ENCODE measurements at places on chromosomes 2 and 18.

DNA sequence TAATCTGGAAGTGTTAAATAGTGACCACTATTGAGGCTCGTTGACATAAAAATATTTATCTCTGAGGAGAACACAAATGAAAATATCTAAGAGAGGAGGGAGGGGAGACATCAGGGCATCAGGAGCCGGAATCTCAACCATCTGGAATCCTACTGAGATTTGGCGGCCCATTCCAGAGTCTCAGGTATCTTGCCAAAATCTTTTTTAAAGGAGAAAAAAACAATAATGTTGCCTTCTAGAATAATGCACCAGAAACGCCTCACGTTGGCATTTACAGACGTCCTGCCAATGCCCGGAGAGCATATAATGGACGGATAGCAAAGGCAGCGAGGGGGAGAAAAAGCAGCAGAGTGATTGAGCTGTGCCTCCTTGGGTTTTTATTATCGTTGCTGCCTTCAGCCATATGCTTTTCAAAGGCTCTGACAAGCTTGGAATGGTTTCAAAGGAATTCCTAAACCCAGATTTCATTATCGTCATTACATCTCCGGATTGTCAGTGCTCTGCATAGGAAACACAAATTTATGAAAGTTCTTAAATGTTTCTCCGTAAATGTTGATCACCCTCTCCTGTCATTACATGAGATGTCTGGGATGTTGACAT, 30.9 kb upstream of the EGR4 start:
- no peak for DNase-seq

DNA sequence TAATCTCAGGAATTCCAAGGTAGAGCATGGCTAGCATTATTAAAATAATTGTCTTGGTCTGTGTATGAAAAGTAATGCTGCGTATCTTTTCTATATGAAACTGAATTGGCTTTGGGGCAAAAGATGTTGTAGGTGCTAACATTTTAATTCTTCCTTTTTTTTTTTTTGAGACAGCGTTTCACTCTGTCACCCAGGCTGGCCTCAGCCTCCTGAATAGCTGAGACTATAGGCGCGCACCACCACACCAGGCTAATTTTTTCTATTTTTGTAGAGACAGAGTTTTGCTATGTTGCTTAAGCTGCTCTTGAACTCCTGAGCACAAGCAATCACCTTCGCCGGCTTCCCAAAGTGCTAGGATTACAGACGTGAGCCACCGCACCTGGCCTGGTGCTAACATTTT, 172.6 kb upstream of the STON1 start:
- no peak for DNase-seq

DNA sequence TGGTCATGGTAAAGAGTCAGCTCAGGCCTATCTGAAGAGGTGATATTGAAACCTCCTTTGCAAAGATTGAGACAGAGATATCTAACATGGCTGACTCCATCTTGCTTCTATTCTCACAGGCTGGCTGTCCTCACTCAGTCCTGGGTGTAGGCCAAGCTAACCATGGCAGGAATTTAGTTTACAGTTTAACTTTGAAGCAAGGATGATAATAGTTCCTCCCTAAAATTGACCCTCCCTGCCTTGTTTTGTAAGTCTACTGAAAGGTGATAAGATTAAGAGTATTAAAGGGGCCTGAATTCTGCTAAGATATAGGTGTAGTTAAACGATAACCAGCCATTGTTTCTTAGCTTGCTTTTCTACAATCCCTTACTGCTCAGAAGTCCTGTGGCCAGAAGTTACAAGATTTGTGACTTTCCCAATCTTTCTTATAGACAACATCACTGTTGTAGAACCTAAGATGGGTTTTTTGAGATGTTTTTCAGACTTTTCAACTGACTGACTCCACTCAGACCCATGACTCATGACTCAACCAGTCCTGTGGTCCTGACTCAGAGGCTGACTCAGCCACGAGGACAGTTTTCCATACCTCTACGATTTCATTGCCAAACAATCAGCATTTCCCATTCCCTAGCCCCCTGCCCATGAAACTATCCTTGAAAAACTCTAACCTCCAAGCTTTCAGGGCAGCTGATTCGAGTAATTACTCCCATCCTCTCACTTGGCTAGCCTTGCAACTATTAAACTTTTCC, 195.7 kb upstream of the SESTD1 start:
- DNase-seq, result peak; percentile 95

- no peak for DNase-seq
Measured at GRCh38 chr2:11767779-11768178, 21.3 kb downstream of the LPIN1 start.

DNA sequence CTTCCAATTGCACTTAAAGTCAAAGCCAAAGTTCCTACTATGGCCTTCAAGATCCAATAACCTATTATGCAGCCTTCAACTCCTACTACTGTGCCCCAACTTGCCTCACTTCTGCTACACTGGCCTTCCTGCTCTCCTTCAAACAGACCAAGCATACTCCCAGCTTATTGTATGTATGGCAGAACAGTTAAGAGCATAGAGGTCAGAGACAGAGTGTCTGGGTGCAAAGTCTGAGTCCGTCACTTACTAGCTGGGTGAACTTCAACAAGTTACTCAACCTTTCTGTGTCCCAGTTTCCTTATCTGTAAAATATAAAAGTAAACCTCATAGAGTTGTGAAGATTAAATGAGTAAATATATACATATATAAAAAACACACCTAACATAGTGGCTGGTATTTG, 37.2 kb downstream of the YES1 start:
- DNase-seq, result no peak

DNA sequence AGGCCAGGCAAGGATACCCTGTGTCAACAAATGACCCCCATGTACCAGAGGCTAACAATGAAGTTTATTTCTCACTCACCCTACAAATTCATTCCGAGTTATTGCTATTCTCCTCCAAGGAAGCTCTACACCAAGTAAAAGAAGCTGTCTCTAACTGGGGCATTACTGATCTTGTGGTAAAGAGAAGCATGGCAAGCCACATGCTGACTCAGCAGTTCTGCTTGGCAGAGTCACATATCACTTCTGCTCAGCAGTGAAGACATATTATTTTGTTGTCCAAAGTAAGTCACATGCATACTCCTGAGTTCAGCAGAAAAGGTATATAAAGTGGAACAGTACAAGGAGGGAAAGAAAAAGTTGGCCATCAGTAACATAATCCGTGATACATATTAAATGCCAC, 315.8 kb downstream of the GULP1 start:
- DNase-seq, result peak; percentile 67

DNA sequence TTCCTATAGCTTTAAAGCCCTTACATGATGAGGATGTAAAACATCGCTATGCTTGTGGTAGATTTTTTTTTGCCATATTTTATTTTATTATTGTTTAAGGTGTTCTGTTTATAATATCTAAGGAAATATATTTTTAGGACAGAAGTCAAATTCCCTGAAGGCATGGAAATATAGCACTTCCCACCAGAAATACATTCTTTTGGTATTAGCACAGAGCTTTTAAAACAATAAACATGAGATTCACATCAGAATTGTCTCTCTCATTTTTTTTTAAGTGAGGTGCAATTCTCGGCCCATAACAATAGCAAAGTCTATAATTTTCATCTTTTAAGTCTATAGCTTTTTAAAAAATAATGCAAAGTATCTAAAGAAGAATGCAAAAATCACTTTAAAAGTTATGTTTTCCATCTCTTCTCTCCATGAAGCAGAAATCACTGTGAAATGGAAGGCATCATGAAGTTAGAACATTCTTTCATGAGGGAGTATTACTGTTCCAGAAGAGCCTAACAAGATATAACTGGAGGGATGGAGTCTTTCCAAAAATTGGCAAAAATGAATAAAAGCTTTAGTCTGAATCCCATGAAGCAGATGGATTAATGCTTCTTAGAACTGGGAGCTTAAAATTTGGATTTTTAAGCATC, 283.6 kb upstream of the TRIB2 start:
- DNase-seq, result peak; percentile 43

- DNase-seq, result no peak
Measured at GRCh38 chr2:177547122-177547521, 154.5 kb downstream of the AGPS start.

DNA sequence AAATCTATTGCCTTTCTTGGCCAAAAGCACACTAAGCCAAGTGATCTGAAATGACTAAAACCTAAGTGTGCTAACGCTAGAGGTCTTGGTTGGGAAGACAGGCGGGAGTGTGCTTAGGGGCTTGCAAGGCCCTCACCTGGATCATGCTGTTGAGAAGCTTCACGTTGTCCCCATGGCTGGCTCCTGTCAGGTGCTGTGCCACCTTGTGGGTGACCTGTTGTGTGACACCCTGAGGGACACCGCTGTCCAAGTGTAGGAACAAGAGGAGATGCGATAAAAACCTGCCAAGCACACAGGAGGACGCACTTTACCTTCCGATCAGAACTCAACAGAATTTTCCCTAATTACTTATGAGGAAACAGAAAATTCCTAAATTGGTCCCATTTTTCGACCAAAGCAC, 50.8 kb downstream of the EPG5 start:
- DNase-seq, result no peak

GRCh38 chr2:156087875-156088274, 244.6 kb downstream of the NR4A2 start:
- DNase-seq, result no peak

DNA sequence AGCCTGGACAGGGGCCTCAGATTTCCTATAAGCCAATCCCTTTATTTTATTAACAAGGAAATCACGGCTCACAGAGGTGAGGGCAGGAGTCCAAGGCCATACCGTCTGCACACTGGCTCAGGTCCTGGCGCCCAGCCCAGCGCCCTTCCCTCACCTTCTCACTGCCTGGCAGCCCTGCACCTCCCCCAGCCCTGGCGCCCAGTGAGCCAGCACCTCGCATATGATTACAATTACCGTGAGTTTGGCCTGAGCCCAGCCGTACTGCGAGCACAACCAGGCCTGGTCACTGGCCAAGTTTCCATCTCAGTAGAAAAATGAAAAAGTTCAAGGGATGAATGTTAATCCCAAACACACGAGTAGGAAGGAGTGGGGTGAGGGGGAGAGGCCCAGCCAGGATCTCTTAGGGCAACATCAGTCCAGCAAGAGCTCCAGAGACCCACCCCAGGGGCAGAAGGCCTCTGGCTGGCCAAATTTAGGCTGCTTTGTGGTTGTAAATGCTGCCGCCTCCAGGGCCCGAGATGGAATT, 68.4 kb downstream of the MCFD2 start:
- DNase-seq, result no peak

DNA sequence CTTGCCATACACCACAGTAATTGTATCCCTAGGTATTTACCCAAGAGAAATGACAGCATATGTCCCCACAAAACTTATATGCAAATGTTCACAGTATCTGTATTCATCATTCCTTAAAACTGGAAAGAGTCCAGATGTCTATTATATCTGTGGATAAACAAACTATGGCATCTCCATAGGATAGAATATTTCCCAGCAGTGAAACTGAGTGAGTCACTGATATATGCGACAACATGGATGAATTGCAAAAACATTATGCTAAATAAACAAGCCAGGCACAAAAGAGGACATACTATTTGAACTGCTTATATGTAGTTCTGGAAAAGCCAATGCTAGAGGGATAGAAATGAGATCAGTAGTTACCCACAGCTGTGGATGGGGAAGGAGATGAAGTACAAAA, 359.4 kb upstream of the DSEL start:
- no peak for DNase-seq

GRCh38 chr18:72762515-72763122, 105.2 kb downstream of the NETO1 start:
- peak; percentile 37 for DNase-seq

GRCh38 chr18:45538444-45538843, 76.8 kb upstream of the SLC14A2 start:
- no peak for DNase-seq

GRCh38 chr18:48915626-48916425, 34.9 kb downstream of the SMAD7 start:
- DNase-seq, result peak; percentile 34

Data from LHCN-M2 (cell line).